AG09319 (cell line): ENCODE measurements at places on chromosomes 5 and 9.

- no peak for DNase-seq
These were observed 123.4 kb downstream of the OLFM1 start for GRCh38 chr9:135210676-135211523.

DNA sequence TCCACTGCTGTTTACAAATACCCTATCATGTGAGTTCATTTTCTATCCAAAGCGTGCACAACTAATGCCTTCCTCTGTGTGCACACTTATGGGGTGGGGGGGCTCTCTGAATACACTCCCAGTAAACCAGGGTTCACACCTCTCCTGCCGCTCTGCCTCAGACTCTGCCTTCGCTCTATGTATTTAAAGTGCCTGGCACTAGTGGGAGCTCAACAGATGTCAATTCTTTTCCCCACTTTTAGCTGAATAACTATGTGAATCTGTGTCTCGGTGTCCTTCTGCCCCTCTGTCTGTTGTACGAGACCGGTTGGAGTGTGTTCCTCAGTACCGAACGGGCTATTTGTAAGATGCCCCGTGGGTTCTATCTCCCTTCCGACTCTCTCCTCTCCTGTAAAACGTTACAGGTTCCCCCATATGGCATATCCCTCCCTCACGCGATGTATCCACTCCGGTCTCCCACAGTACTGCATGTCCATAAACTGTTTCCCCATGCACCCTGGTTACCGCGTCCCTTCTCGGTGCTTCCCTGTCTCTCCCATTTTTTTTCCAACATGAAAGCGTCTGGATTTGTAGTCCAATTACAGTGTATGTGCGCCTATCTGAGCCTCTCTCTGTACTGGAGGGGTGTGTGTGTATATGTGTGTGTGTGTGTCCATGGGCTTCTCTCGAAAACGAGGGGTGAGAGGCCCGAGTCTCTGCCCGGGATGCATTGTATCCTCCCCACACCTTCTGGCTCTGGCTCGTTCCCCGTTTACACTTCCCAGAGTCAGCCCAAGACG, 1.6 kb downstream of the ELL2 start:
- no peak for DNase-seq

- DNase-seq = no peak
These were observed 42.7 kb upstream of the AKNA start for GRCh38 chr9:114430457-114430856.

DNA sequence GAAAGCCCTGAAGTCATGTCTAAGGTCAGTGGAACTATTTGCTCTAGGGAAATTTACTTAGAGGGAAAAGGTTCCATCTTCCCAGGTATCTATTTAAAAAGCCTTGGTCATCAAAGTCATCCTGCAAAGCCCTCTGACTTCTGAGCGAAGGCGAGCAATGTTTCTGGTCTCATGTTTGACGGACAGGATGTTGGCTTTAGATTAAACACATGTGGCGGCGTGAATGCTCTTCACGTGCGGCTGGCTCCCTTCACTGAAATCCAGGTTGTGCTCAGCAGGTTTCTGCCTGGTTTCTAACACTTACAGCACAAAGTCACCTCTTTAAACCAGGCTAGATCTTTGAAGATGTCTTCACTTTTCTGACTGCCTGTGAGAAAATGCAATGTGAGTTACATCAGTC, 5.7 kb upstream of the ZBTB34 start:
- DNase-seq = no peak

DNA sequence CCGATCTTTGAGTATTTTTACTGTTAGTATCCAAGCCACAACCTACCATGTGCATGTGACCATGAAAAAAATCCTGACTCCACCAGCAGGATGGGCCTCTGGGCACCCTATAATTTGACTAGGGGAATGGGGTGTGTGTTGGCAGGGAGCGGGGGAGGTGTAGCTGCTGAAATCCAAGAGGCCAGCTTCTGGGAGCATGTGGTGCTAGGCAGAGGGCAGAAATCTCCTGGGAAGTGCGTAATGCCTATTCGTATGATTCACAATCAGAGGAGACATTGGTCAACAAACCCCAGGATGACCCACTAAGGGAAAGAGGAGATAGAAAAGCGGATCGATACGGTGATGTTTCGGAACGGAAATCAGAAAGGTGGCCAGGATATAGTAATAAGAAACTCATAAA, 149.9 kb downstream of the ARSB start:
- DNase-seq = no peak

DNA sequence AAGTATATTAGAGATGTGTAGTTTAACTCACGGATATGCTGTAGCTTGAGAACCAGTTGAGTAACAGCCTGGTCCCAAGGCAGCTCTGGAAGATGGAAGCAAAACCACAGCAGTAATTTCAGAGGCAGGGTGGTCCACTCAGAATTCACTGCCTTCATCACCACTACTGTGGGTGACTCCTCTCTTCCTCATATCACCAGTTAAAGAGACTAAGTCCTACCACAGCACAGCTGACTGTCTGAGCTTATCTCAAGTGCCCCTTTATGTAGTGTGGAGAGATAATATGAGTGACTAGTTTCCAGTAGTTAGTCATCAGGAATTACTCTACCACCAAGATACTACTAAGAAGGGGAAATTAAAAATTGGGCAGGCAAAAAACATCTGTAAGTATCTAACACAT, 1571.2 kb upstream of the C9orf72 start:
- DNase-seq = no peak
